ENCODE measurements at places on chromosomes 3 and 15. TPM values are rescaled to one million over a fixed set of nuclear protein-coding genes. Genes with fewer than 3 reads are reported as not detected.

LCTL gene
- total RNA-seq, result 0.43 TPM

CSTA gene
- total RNA-seq, result not detected

MRPL3 gene
- 41.8 TPM for total RNA-seq

SRGAP3 gene
- 0.33 TPM for total RNA-seq

SNRPA1 gene
- 13.5 TPM for total RNA-seq

ASB14 gene
- total RNA-seq, result not detected

C3orf62 gene
- total RNA-seq, result 2.8 TPM

PLSCR2 gene
- not detected for total RNA-seq

GP9 gene
- total RNA-seq, result 0.11 TPM

MASP1 gene
- total RNA-seq, result 0.43 TPM
